Stimulated activated CD4-positive, alpha-beta T cell treated with anti-CD3 and anti-CD28 coated beads, Interleukin-1b, Interleukin-23, amount 100 ng/mL, for 24 hours (primary cell): ENCODE measurements at places on chromosomes 4 and X.

DNA sequence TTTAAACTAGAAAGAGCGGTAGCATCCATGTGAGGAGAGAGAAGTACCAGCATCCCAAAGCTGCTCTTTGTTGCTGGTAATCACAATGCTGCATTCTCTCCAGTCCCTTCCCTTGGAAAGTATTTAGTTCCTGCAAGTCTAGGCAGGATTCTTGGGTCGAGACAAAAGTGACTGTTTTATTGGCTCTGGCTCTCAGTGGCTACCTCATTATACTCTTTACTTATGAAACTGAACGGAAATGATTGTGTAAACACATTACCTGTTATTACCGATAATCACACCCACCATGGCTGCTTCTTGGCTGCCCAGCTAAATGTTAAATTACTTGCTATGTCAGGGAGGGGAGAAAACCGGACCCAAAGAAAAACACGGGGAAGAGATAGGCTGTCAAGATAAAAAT, 26.2 kb downstream of the ATXN3L start:
- DNase-seq, result no peak

GRCh38 chr4:147821555-147821954, 89.7 kb downstream of the ARHGAP10 start:
- no peak for DNase-seq

- DNase-seq, result no peak
Observed at GRCh38 chr4:147975325-147975724, 243.4 kb downstream of the ARHGAP10 start.

DNA sequence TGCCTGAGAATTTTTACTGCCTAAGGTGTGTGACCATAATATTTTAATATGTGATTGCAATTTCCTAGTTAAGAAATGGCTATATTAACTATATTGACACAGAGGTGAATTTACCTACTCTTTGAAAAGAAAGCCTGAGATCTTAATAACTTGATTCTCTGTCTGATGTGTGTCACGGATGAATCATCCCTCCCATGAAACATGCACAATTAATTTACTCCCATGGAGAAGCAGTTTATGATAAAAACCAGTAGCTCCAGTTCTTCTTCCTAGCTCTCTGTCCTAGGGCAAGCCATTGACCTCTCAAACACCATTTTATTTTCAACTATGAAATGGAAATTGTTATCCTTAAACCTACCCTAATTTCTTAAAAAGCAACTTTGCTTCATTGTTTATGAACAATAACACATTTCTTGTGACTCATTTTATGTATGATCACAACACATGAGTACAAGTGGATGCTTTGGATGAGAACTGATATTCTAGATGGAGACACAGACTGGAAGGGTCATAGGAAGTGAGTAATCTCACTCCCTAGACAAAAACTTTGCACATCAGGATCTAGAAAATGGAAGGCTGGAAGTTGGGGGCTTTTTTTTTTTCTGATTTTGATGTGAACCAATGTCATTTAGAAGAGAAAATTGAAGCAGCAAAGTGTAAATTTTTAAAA, 438.3 kb downstream of the GPAT3 start:
- DNase-seq, result no peak

- DNase-seq, result peak; percentile 26
Observed at GRCh38 chr4:121307445-121308327, 73.1 kb downstream of the QRFPR start.

- DNase-seq, result no peak
Observed at GRCh38 chr4:13523591-13524503, 20.5 kb downstream of the NKX3-2 start.

- DNase-seq, result no peak
Observed at GRCh38 chr4:81409836-81410235, 61.9 kb downstream of the RASGEF1B start.

GRCh38 chr4:89539797-89540711, 232.5 kb upstream of the GPRIN3 start:
- no peak for DNase-seq

DNA sequence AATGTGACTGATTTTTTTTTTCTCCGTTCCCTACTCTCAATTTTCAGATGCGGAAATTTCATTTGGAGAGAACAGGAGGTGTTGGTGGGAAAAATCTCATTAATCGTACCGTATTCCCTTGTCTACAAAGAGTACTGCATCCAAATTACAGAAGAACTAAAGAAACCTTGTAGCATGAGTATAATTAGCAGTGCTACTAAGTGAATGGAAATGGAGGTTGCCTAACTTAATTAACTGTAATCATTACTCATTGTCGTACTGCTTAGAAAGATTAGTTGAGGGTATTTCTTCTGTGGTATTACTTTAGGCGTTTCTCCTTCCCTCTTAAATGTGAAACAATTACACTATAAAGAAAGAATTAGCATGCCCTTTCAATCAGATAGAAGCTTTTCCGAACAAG, 81.7 kb downstream of the DMD start:
- DNase-seq, result no peak
